ENCODE measurements at places on chromosomes 2 and 18.
A peak's percentile ranks its signal among the peaks of the same experiment; 100 is the strongest.

DNA sequence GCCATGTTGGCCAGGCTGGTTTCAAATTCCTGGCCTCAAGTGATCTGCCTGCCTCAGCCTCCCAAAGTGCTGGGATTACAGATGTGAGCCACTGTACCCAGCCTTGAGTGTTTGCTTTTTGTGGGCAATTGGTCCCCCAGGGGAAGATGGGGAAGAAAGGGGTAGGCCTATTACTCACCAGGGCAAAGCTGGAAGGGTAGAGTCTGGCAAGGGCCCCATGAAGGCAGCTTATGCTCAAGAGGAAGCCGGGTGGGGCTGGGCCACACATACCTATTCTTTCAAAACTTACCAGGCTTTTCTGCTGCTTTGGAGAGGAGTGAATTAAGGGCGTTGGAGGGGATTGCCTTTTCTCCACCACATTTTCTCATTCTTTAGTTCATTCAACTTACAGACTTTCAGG is 24.5 kb upstream of the CD28 start:
- peaks cover 16% of the 10 kb centered on the region for H3K4me1 ChIP-seq
- no peak overlapping the region for H3K27ac ChIP-seq
- H3K4me3 ChIP-seq: no peak overlapping the region

DNA sequence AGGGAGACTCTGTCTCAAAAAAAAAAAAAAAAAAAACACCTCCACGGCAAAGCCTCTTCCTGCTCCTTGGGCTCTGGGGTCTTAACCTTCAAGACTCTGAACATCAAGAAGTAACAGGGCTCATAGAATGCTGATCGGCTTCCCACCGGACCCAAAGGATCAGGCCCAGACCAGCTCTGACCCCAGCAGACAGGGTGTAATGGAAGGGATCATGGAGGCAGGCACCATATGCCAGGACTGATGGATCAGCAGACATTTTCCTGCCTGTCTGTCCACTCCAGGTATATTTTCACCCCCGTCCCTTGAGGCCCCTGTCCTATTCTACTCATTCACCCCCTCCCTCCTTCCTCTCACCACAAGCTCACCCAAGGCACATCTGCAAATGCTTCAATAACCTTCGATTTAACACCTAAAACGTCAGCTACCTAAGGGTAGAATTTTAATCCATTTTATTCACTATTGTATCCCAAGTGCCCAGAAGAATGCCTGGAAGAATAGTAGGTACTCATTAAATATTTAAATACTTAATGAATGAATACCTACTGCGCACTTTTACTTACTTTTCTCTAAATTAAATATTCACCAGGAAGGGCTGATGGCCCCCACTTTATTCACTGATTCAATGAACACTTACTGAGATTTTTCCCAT is 4.6 kb upstream of the SPEG start:
- no peak overlapping the region for H3K4me3 ChIP-seq
- H3K36me3 ChIP-seq: no peaks in the 10 kb centered on the region
- H3K27ac ChIP-seq: no peak overlapping the region
- peaks cover 5% of the 10 kb centered on the region for H3K4me1 ChIP-seq

GRCh38 chr2:126643431-126643830 is 12.5 kb upstream of the GYPC start:
- no peaks in the 10 kb centered on the region for H3K4me1 ChIP-seq
- H3K27me3 ChIP-seq: no peaks in the 10 kb centered on the region

DNA sequence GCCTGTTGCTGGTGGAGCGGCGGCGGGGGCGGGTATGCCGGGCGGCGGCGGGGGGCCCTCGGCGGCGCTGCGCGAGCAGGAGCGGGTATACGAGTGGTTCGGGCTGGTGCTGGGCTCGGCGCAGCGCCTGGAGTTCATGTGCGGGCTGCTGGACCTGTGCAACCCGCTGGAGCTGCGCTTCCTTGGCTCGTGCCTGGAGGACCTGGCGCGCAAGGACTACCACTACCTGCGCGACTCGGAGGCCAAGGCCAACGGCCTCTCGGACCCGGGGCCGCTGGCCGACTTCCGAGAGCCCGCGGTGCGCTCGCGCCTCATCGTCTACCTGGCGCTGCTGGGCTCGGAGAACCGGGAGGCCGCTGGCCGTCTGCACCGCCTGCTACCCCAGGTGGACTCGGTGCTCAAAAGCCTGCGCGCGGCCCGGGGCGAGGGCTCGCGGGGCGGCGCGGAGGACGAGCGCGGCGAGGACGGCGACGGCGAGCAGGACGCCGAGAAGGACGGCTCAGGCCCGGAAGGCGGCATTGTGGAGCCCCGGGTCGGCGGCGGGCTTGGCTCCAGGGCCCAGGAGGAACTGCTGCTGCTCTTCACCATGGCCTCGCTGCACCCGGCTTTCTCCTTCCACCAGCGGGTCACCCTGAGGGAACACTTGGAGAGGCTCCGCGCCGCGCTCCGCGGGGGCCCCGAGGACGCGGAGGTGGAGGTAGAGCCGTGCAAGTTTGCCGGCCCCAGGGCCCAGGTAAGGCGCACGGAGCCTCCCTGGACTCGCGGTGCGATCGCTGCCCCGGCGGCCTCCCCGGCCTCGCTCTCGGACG is 1.0 kb downstream of the ZCCHC2 start:
- H3K4me3 ChIP-seq: peak overlapping the region; percentile 89
- H3K27ac ChIP-seq: peak overlapping the region; percentile 74
- no peaks in the 10 kb centered on the region for H3K27me3 ChIP-seq

- no peaks in the 10 kb centered on the region for H3K27me3 ChIP-seq
- no peak overlapping the region for H3K4me3 ChIP-seq
- DNase-seq: no peak
- H3K4me1 ChIP-seq: no peaks in the 10 kb centered on the region
- H3K27ac ChIP-seq: no peak overlapping the region
Measured at GRCh38 chr18:28032177-28032576, 144.8 kb downstream of the CDH2 start.

DNA sequence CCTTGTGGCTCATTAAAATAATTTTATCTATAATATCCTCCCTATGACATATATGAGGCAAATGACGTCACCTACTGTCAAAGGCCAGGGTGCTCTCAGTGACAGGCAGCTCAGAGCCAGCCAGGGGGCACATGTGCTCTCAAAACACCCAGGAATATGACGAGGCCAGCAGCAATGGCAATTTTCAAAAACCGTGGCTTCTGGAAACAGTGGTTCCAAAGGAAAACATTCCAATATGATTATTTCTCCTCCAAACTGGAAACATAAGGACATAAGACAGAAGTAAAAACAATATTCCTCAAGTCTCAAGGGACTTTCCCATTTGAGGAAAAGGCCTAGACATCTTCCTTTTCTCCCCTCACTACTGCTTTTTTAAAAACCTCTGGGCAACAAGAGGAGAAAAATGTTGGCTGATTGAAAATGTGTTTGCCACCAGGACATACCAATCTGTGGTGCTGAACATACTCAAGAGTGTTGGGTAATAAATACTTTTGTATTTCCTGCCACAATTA is 40.8 kb downstream of the RNF152 start:
- no peak overlapping the region for H3K27ac ChIP-seq
- no peak for DNase-seq
- H3K4me3 ChIP-seq: no peak overlapping the region
- no peaks in the 10 kb centered on the region for H3K4me1 ChIP-seq

GRCh38 chr2:44937688-44938240 is 3.7 kb upstream of the SIX3 start:
- H3K27me3 ChIP-seq: peaks cover 91% of the 10 kb centered on the region
- H3K4me3 ChIP-seq: no peak overlapping the region
- H3K27ac ChIP-seq: no peak overlapping the region
- H3K4me1 ChIP-seq: peaks cover 54% of the 10 kb centered on the region
- H3K36me3 ChIP-seq: no peaks in the 10 kb centered on the region
- no peak for DNase-seq

DNA sequence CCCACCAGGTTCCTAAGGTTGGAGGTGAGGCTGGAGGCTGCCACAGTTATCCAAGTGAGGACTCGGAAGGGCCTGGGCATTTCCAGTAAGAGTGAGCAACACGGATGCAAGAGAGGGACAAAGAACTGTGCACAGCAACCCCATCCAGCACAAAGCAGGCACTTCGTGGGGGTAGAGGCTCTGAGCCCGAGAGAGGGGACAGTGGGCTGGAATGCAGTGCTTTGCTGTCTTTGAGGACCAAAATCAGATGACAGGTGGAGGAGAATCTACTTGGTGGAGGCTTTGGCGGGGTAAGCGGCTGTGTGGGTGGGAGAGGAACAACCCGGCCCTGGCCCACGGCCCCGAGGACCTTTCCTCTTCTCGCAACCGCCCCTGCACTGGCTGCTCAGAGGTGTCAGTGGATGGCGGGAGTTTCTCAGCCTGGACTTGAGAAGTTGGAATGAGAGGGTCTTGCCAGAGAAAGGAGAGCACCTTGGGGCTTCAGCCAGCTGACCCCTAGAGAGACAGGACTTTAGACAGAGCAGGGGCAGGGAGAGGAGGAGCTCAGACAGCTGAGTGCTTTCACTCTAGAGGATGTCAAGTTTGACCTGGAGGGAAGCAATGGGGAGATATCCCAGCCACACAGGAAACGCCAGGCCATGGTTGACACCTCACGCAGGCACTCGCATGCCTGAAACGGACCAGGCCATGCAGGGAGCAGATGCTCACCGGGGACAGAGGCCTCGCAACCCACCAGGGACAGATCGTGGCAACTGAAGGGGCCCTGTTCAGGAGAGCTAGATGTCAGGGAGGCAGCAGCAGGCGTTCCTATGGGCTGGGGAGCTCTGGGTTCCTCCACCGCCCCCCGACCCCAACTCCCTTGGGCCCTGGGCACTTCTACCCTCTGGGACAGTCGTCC is 11.6 kb downstream of the RAMP1 start:
- peaks cover 13% of the 10 kb centered on the region for H3K27me3 ChIP-seq
- H3K4me3 ChIP-seq: no peak overlapping the region
- DNase-seq: no peak
- H3K4me1 ChIP-seq: peaks cover 13% of the 10 kb centered on the region

DNA sequence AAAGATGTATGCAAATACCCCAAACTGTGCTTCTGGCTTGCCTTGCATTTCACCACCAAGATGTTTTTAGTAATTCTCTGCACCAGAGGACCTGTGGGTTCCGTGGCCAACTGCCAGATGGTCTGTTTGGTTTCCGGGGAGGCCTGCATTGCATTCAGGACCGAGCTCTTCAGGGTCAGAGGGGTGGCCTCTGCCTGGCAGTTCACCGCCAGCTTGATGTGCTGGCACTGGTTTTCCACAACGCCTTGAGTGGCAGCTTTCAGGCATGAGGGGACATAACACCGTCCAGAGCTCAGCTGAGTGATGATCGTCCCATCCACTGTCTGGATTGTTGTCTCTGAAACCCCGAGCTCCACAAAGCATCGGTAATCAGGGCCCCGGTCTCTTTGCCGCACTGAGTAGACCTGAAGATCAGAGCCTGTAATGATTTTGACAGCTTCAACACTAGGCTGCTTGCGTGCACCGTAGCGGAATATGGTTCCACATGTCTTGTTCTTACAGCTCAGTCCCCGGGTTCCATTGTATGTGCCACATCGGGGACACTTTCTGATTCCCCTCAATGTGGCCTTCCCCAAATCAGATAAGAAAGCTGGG is 9.4 kb downstream of the C2orf42 start:
- H3K36me3 ChIP-seq: peaks cover 36% of the 10 kb centered on the region
- no peak for DNase-seq
- no peak overlapping the region for H3K27ac ChIP-seq
- no peaks in the 10 kb centered on the region for H3K4me1 ChIP-seq
- no peaks in the 10 kb centered on the region for H3K27me3 ChIP-seq

GRCh38 chr2:190554357-190555006 is 20.0 kb upstream of the NEMP2 start:
- no peaks in the 10 kb centered on the region for H3K4me1 ChIP-seq
- no peak overlapping the region for H3K4me3 ChIP-seq
- no peaks in the 10 kb centered on the region for H3K27me3 ChIP-seq
- no peak overlapping the region for H3K27ac ChIP-seq
- DNase-seq: no peak

GRCh38 chr2:62724106-62724505 is 18.6 kb downstream of the EHBP1 start:
- no peak overlapping the region for H3K4me3 ChIP-seq
- H3K27me3 ChIP-seq: no peaks in the 10 kb centered on the region
- DNase-seq: no peak
- no peaks in the 10 kb centered on the region for H3K36me3 ChIP-seq
- no peaks in the 10 kb centered on the region for H3K4me1 ChIP-seq

DNA sequence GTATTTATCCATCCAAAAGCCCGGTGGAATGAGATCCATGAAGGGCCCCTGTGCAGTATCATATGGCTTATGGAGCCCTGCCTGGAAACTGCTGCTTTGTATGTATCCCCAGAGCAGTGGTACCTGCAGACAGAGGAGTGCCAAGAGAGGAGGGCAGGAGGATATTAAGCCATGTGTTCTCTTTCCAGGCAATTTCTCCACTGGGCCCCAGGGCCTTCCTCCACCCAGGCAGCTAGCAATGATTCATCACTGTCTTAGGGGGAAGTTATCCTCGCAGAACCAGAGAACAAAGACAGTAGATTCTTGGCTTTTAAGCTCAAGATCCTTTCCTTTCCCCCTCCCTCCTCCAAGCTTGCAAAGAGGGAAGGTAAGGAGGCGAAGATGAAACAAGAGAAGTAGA is 98.1 kb downstream of the LRRC30 start:
- H3K4me1 ChIP-seq: no peaks in the 10 kb centered on the region
- DNase-seq: no peak
- H3K36me3 ChIP-seq: no peaks in the 10 kb centered on the region

DNA sequence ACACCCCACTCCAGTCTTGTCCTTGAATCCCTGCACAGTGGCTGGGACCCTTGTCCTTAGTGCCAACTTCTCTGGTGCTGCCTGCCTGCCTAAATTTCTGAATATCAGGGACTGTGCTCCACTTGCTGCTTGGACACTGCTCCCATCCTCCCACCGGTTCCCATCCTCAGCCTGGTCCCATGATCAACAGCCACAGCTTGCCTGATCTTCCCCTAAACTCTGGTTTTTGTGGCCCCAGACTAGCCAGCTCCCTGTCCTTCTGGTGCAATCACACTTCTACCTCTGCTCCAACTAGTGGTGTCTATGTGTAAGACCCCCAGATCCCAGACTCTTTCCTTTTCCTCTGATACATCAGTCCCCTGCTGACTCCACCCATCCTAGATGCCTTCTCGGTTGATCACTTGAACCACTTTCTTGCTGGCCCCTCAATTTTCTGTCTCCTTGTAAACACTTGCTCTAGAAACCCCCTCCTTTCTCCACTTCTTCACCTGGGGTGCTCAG is 37.2 kb upstream of the POLE4 start:
- peaks cover 7% of the 10 kb centered on the region for H3K27me3 ChIP-seq
- H3K27ac ChIP-seq: no peak overlapping the region
- no peak overlapping the region for H3K4me3 ChIP-seq
- no peaks in the 10 kb centered on the region for H3K36me3 ChIP-seq
- DNase-seq: no peak

DNA sequence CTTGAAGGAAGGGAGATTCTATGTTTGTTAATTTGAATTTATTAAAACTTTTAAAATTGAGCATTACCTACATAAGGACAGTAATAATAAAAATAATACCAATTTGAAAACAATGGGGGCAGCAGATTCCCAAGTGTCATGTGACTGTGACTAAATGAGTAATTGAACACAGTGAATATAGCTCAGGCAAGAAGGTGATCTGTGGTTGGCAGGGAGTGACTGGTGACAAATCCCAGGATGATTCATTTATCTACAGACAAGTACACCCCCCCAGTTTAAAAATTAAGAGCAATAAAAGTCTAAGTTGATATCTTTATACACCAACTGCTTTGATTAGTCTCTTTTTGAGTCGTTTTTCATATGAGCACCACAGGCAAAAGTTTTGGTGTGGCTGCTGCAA is 299.5 kb downstream of the ARHGAP15 start:
- no peaks in the 10 kb centered on the region for H3K4me1 ChIP-seq
- H3K27me3 ChIP-seq: no peaks in the 10 kb centered on the region
- H3K27ac ChIP-seq: no peak overlapping the region
- H3K36me3 ChIP-seq: peaks cover 6% of the 10 kb centered on the region
